KG1 (cell line): ENCODE measurements at places on chromosomes 11 and 22.

DNA sequence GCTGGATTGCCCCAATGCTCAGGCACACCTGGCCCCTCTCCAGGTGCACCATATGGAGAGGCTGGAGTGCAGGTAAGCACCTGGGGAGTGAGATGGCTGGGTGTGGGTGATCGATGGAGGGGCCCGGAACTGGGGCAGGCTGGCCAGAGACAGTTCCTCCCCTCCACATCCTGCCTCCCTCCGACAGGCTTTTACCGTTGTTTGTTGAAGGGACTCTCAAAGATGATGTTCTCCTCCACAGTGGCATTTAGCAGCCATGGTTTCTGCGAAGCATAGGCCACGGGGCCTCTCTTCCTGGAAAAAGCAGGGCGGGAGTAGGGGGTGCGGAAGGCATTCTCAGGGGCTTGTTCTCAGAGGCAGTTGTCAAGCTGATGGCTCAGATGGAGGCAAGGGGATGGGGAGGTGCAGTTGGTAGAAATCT, 25.9 kb upstream of the KCNJ11 start:
- DNase-seq: no peak

DNA sequence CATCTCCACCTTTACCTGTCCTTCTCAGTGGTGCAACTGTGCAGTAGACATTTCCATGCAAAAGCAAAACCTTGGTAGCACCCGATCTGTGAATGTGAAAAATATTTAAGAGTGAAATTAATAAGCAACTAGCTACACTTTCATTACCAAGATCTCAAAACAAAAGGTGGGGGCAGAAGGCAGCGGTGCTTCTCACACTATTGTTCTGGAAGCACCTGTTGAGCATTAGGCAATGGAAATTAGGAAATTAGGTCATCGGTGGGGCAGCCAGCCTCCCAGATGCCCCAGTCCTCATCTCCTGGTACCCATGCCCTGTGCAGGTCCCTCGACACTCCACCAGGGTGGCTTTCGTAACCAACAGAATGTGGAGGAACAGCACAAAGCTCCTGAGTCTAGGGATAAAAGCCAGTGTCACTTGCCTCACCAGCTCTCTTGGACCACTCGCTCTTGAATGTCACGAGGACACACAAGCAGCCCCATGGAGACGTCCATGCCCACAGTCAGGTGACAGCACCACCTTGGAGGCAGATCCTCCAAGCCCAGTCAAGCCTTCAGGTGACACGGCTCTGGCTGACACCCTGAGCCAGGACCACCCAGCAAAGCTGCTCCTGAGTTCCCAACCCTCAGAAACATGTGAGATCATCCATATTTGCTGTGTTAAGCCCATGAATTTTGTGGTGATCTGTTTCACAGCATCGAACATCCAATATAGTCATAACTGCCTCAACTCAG, 3.3 kb downstream of the LTO1 start:
- DNase-seq: no peak

- DNase-seq: no peak
Observed at GRCh38 chr22:29112121-29112520, 39.3 kb downstream of the KREMEN1 start.

- no peak for DNase-seq
Observed at GRCh38 chr11:1754376-1755150, 4.2 kb upstream of the IFITM10 start.

- no peak for DNase-seq
Observed at GRCh38 chr22:46801331-46801811, 38.9 kb downstream of the TBC1D22A start.

- no peak for DNase-seq
Observed at GRCh38 chr11:28675183-28675582, 567.0 kb downstream of the METTL15 start.
